Gastroesophageal sphincter (tissue), 4 donors: ENCODE measurements at places on chromosomes 13 and 19. TPM values are rescaled to one million over a fixed set of nuclear protein-coding genes. Genes with fewer than 3 reads are reported as not detected.

NPAS1 gene
- not detected for total RNA-seq

VSIG10L gene
- total RNA-seq, result 2.2 TPM

DNA sequence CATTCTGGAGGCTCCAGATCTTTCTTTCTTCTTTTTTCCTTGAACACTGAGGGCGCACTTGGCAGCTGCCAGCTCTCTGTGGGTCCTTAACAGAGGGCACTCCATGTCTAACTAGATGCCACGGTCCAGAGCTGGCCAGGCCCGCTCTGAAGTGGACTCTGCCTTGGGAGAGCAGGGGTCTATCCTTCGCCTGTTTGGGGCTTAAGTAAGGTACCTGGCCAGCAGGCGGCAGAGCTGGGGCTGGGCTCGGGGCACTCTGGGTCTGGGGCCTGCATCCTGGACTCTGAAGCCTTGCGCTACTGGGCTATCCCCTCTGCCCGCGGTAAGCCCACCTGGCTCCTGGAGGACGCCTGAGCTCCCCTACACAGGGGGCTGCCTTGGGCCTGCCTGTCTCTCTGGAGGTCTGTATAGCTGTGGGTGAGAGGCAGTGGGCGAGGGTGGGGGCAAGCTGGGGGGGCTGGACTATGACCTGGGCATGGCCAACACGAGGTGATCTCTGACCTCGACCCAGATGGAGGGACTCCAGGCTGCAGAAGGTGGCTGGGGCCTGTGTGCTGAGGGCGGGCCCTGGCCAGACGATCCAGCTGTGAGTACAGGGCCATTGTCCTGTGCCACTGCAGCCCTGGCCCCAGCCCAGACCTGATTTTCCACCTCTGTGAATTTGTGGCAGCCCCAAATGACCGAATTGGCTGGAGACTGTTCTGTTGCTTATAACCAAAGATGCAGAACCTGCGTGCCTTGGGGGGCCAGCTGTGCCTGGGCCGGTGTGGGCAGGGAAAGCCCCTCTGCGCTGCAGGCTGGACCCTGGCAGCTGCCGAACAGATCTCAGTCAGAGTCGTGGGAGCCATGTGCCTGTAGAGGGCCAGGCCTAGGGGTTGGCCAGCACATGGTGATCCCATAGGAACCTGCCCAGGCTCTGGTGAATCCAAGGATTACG is 26.5 kb downstream of the CEBPG start:
- ATAC-seq, result no peak

DNA sequence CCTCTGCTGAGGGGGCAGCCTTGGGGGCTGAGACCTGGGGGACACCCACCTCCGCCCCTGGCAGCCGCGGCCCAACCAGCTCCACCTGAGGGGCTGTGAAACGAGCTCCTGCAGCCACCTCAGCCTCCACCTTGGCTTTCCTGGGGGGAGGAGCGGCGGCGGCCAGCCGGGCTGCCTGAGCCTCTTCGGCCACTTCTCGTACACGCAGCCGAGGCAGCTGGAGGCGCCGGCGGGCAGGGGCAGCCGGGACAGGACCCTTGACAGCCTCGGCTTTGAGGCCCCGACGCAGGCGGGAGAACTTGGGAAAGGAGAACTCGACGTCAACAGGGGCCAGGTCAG is 7.6 kb upstream of the HIPK4 start:
- no peak for ATAC-seq

ZNF90 gene
- total RNA-seq, result 0.12 TPM

FBXO46 gene
- 16.2 TPM for total RNA-seq

- ATAC-seq, result no peak
These were observed 79.3 kb downstream of the CRYL1 start for GRCh38 chr13:20446405-20446804.

GRCh38 chr13:95703576-95703975 is 26.6 kb downstream of the DNAJC3 start:
- ATAC-seq, result no peak

- ATAC-seq, result no peak
These were observed 31.6 kb downstream of the CCNE1 start for GRCh38 chr19:29843180-29844051.

KIR2DL1 gene
- not detected for total RNA-seq

AP2S1 gene
- total RNA-seq, result 40.6 TPM

- no peak for ATAC-seq
These were observed 200.8 kb upstream of the SGCG start for GRCh38 chr13:22979952-22980351.

DNA sequence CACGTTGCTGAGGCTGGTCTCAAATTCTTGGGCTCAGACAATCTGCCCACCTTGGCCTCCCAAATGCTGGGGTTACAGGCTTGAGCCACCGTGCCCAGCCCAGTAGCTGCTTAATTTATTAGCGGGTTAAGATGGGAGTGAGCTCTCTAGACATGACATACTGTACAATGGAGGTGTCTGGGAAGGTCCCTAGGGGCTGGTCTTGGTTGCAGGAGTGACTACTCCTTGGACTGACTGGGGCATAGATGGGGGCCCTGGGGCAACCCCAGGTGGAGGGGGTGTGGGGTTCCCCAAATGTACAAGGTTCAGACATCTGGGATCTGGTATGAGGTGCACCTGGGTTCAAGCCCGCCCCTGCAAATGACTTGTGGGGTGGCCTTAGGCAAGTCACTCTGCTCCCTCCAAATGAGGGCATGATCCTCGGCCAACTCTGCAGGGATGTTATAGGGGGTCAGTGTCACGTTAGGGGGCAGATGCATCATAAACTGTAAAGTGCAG is 12.8 kb downstream of the CIB3 start:
- no peak for ATAC-seq
